Stimulated activated CD4-positive, alpha-beta T cell treated with anti-CD3 and anti-CD28 coated beads, Interleukin-1b, Interleukin-23, amount 100 ng/mL, for 1 hour (primary cell): ENCODE measurements at places on chromosomes 12 and 14.

- no peak for DNase-seq
These were observed 104.0 kb downstream of the WIF1 start for GRCh38 chr12:65016881-65017650.

DNA sequence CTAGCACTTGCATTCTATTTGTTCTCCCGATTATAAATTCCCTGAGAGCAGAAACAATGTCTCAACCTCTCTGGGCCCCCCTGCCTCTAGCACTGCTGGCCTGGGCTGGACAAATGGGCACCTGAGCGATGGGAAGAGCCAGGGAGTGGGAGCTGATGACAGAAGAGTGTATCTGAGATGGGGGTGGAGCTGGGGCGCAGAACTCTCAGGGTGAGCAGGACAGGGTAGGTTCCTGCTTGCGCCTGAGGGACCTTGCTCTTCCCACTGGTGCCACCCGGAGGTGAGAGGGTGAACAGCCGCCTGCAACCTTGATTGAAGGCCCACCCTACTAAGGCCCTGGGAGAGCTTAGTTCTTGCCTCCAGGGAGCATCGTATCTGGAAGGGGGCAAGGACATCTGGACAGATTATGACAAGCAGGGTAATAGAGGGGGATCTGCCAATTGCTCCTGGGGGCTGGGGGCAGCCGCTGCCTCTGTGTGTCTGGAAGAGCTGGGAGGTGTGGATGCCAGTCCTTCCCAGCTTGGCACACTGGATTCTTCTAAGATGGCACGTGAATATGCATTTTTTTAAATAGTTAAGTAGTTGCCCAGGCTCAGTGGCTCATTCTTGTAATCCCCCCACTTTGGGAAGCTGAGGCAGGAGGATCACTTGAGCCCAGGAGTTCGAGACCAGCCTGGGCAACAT, 43.0 kb upstream of the TSPAN9 start:
- no peak for DNase-seq

GRCh38 chr12:117096501-117097042, 2.6 kb downstream of the TESC start:
- DNase-seq, result no peak

GRCh38 chr12:5384015-5384414, 47.9 kb upstream of the NTF3 start:
- no peak for DNase-seq

- DNase-seq, result no peak
These were observed 35.4 kb downstream of the TAOK3 start for GRCh38 chr12:118337194-118337838.

GRCh38 chr14:71001742-71002141, 94.5 kb downstream of the PCNX1 start:
- DNase-seq, result no peak

DNA sequence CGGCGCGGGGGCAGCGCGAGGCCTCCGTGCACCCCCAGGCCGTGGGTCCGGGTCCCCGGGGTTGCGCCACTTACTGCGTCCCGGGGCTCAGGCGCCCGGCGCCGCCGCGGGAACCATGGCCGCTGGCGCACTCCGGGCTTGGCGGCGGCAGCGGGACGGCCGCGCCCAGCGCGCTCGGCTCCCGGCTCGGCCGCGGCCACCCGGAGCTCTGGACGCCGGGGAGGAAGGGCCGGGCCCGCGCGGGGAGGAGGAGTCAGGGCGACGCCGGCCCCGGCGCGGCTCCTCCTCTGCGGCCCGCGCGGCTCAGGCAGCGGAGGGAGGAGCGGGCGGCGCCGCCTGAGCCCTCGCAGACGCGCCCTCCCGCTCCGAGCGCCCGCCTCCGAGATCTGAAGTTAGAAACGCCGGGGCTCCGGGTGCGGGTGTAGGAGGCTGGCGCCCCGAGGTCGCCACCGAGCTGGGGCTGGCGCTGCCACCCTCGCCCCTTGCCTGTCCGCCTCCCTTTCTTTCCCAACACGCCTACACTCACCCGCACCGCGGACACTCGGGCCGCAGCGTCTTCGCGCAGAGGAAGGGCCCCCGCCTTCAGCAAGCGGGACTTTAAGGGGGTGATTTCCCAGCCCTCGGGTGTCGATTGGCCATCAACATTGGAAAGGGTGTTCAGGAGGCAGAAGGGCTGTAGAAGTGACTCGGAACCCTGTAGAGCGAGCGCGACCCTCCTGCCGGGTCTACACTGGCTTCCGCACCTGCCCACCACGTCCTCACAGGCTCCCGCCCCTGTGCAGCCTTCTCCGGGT, at the start of gene NIN:
NIN (minus strand) TSS at position 231 of the 794 bp plus-strand sequence. CDS start 9,106 bp downstream, outside the sequence.
- no peak for DNase-seq

DNA sequence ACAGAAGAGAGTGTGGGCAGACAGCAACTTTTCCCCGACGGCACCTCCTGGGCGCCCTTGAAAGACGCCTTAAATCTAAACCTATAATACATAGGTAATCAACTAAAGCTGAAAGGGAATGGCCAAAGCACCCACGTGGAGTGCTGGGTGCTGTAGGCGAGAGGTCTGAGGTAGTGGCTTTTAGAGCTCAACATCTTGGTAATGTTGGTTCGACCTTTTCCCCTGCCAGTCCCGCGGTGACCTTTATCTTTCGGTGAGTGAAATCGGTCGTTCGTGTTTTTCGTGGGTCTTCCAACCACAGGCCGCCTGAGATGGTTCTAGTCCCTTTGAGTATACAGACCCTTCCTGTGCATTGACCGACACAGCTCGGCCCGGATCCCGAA, 9.1 kb downstream of the OR6S1 start:
- no peak for DNase-seq

GRCh38 chr14:23566778-23567185, 809 bp downstream of the AP1G2 start:
- DNase-seq, result no peak

- DNase-seq, result no peak
These were observed 287.0 kb downstream of the KCNC2 start for GRCh38 chr12:74922642-74923041.

- DNase-seq, result no peak
These were observed 120.1 kb downstream of the SMOC1 start for GRCh38 chr14:69999261-69999674.

DNA sequence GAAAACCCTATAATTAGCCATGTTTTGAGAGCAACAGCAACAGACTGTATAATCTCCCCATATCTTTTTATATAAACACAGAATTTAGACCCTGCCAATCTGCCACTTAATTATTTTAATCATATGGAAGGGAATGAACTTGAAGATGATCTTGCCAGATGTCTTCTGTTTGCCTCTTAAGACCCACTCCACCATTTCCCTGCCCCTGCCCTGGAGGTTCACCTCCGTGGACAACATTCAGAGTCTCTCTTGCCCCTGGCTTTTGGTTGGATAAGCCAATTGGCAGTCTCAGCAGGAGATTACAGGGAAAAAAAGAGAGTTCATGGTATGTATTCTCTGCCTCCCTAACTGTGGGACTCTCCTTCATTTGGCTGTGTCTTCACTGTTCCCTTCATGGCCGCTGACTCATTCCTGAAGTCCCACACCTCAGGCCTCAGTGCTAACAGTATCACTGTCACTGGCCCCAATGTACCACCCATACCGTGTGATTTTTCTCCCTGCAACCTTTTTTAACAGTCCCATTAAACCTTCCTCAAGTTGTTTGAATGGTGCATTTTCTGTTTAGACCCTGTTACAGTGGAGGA, 184.8 kb downstream of the PIK3C2G start:
- no peak for DNase-seq

DNA sequence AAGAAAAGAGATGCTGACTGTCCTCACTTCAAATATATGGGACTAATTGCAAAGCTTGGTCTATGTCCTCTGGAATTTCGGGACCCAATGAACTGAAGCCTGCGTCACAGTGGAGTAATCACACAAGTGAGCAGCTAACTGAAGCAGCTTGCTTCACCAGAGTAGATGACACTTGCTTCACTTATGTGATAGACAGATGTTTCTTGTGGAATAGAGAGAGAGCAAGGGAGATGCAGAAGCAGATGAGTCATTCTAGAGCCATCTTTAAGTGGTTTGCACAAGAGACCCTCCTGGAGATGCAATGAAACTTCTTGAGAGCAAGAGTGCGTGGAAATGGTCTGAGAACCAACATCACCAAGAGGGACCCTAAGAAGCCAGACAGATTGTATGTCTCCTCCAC, 1537.1 kb upstream of the FLRT2 start:
- DNase-seq, result no peak

- DNase-seq, result no peak
These were observed 80.4 kb downstream of the LIN7A start for GRCh38 chr12:80857311-80857710.

DNA sequence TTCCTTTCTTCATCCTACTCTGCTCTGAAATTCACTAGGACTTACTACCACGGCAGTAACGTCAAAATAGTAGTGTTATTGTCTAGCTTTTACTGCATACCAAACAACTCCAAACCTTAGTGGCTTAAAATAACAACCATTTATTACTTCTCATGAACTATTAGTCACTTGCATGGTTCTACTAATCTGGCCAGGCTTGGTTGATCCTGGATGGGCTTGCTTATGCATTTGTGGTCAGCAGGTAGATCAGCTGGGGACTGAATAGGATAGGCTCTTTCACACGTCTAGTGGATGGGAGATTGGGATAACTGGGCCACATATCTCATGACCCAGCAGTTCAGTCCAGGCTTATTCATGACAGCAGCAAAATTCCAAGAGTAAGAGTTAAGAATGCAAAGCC, 9.4 kb upstream of the SLC35F4 start:
- DNase-seq, result no peak

GRCh38 chr12:87142342-87142741, 886.2 kb upstream of the MGAT4C start:
- DNase-seq, result no peak

DNA sequence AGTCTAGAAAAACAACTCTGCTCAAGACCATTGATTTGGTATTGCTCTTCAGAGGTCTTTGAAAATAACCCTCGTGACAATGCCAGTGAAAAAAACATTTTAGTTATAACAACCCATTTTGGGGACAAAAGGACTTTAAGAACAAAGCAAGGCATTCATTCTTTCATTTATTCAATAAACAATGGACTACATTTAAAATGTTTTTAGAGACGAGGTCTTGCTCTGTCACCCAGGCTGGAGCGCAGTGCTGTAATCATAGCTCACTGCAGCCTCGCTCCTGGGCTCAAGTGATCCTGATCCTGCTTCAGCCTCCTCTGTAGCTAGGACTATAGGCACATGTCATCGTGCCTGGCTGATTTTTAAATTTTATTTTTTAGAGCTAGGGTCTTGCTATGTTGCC, 7.7 kb upstream of the KICS2 start:
- no peak for DNase-seq

- no peak for DNase-seq
These were observed 389 bp upstream of the CCNB1IP1 start for GRCh38 chr14:20333494-20333841.

DNA sequence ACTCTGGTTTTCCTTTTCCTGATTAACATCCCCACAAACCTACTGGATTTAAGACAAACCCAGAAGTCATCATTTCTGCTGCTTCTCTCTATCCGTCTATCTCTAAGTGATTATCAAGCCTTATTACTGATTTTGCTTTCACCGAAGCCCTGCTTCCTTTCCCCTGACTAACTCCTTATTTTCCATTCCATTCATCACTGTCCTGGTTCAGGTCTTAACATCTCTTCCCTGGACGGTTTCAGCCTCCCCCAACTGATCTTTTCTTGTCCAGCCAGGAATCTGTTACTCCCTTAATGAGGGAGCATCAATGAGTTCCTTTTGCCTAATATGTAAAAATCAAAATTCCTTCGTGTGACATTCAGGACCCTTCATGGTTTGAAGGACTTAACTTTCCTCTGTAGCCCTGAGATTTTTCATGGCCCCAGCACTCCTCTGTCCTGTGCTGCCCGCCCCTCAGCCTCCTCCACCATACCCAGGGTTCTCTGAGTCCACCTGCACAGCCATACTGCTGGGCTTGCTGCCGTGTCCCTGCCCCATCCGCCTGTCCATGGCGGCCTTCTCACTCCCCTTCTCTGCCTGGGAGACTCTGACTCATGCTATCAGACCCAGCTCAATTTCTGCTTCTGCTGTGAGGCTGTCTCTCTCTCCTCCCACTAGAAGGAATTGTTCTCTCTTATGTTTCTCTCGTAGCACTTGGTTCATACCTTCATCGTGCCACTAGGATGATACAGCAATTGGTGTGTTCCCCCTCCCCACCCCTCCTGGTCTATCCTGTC, 167.8 kb upstream of the HIF1A start:
- no peak for DNase-seq

DNA sequence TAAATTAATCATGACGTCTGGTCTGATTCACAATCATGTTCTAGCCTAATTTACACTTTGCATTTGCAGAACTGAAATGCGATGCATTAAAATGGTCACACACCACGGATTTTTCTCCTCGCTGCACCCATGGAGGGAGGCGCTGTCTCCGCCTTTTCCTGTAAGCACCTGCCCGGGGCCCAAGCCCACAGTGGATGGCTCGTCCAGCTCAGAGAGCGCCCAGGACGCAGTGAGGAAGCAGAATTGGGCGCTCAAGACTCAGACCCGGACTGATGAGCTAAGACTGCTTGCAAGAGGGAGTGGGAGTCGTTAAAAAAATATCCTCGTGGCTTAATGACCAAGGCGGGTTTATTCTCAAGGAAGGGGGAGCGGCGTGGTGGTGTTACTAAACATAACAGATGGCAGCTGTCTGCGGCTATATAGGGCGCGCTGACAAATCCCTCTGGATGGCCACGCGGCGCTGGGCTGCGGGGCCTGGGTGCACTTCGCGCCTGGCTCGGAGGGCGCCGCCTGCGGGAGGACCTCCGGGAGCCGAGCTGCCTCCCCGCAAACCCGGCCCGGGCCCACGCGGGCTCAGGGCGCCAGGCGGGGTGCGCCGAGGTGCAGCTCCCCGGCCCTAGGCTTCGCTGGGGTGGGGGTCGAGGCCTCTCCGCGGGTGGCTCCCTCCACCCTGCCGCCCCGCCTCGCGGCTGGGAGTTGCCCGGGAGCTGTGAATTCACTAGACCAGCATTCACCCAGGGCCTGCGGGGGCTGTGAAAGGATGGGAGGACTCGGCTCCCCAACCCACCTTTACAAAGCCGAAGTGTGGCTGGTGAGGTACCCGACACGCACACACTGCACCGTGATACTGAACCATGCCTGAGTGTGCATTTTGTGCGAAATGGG, 78.7 kb downstream of the PPM1A start:
- DNase-seq, result peak; percentile 0

- DNase-seq, result no peak
These were observed 54.4 kb downstream of the ANAPC7 start for GRCh38 chr12:110349096-110349495.

DNA sequence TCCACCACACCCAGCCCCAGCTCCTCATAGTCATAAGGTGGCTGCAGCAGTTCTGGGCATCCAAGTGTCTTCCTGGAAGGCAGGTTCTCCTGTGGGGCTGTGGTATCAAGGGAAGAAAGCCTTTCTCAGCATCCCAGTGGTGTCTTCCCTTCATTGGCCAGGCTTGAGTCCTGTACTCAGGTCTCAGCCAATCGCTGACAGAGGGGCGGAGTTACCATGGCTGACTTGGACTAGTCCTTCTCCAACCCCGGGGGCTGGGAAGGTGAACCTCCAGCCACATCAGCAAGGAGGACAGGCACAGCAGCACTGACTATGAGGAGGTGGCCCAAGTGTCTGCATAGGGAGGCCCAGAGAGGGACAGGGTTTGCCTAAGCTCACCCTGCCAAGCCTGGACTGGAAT, 64.0 kb upstream of the SLC24A4 start:
- no peak for DNase-seq

DNA sequence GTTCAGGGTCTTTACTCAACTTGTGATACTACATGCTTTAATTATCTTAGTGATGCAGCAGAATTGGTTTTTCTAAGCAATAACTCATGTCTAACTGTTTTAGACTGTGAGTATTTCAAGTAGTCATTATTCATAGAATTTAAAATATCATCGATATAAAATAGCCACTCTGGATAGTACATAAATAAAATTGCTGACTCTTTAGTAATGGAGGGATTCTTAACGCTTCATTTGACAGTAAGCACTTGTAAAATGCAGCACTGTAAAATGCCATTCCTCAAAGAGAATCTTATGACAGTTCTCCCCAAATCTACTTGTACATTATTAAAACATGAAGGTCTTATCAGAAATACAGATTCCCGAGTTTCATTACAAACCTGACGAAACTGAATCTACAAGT, 262.8 kb upstream of the LRFN5 start:
- DNase-seq, result no peak
